ACHN (cell line): ENCODE measurements at places on chromosomes 1 and 21.

DNA sequence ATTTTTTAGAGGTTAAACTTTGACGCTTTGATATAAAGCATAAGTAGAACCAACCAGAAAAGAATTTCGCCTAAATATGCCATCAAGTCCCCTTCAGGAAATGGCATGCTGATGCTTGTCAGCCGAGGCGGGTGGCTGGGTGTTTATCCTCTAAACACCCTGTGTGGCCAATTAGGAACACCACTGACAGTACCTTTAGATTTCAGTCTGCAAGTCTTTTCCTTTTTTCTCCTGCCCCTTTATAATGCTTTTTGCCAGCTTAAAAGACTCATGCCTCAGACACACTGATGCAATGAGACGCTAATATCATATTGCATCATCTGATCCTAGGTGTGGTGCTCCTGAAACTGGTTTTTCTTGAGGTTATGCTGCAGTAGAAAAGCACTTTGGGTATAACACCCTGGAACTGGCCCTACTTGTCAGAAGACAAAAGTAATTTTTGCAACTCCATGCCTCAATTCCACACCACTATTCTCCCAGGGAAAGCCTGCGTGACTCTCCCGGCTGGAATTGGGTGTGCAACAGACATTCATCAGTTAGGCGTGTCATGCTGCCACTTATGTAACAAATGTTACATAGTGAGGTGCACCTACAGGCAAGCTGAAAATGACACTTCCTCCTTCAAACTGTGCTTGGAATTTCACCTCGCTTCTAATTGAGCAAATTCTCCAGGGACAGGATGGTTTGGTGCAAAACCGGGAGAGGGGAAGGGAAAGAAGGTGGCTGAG lies 2.0 kb upstream of the RCC2 start:
- DNase-seq: peak; percentile 10

GRCh38 chr1:4586611-4587160 lies 67.7 kb upstream of the AJAP1 start:
- no peak for DNase-seq

- DNase-seq: no peak
These were observed 52.5 kb downstream of the SH3BGR start for GRCh38 chr21:39504230-39504629.

DNA sequence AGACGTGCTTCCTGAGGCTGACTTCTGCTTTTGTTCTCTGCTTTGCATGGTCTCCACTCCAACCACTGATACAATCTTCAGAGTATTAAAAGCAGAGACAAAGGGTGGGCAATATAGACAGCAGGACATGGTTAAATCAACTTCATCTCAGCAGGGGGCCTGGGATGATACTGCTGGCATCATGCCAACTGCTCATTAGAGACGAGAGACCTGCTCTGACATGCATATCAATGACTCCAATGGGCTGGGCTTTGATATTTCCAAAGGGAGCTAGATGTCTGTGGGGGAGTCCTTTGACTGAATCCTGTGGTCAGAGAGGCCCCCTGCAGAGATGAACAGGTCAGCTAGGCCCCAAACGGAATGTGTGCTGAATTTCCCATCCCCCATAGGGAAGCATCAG lies 106.6 kb downstream of the ACTL8 start:
- peak; percentile 71 for DNase-seq

DNA sequence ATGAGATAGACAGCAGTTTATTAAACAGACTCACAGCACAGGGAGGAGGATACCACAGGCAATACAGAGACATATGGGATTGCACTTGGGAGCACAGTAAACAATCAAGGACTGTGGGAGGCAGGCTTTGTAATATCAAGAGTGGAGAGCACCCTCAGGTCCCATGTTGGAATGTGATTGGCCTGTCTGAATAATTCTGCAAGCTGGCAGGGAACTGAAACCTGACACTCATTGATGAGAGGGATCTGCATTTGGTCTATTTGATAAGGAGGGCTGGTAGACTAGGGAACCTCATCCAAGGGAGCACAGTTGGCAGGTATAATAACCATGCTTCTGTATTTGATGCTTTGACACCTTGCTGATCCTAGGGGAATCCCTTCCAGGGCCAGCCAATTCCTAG lies 69.9 kb upstream of the PRMT6 start:
- no peak for DNase-seq

DNA sequence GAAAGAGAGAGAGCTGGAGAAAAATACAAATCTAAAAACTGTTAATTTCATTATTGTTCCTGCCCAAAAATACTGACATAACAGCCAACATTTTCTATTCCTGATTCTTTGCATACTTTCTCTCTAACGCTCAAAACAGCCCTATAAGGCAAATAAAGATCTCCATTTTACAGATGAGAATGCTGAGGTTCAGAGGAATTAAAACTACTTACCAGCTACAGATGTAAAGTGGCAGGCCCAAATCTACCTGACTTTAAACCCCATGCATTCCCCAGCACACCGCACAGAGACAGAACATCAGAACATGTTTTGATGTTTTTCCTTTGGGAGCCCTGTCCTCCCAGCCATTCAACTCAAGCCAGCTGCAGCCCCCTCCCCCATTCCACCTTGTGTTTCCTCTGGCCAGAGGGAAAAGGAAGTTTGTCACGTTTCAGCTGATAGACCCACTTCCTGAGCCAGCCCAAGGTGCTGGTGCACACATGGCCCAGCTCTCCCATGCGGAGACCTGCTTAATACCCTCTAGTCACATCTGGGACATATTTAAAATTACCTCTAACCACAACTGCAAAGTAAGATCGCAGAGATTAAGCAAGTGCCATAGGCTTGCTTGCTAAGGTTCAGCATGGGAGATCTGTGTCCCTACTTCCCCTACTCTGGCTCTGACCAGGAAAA lies 133.1 kb upstream of the NFIA start:
- no peak for DNase-seq

GRCh38 chr1:220843481-220844011 lies 35.7 kb upstream of the HLX start:
- DNase-seq: no peak

GRCh38 chr1:31754397-31754796 lies 9.7 kb downstream of the ADGRB2 start:
- no peak for DNase-seq

- peak; percentile 36 for DNase-seq
These were observed 13.7 kb upstream of the RPL5 start for GRCh38 chr1:92817986-92818764.

DNA sequence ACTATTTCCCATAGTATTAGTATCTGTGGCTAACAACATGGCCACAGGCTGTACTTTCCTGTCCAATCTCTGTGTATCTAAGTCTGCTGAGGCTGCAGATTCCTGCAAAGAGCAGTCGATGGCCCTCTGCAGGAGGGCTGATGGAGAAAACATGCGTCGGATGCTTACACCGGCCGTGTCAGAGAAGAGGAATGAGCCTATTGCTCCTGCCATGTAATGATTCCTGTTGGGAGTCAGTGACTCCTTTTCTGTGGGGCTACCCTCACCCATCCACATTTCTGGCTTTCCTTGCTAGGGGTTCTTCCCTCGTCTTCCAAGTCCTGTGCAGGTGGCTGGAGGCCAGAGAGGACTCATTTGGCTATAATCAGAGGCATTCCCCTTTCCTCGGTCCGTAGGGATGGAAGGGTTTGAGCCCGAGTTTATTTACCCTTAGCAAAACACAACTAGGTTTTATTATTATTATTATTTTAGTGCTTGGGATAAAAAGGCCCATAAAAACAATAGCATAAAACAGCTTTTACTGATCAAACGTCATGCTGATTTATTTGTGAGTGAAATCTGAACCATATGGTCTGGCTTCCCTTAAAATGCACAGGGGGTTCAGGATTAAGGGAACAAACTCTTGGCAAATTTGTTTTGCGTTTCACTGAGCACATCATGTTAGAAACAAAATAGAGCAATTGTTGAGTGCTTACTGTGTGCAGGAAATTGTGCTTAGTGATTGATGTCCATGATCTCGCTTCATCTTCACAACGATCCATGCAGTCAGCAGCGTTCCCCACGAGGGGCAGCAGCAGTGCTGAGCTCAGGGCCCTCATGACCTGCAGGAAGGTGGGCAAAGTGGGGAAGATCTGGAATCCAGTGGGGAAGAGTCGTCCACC lies 70.8 kb downstream of the KIF26B start:
- no peak for DNase-seq

- no peak for DNase-seq
These were observed 49.1 kb upstream of the CTPS1 start for GRCh38 chr1:40930174-40930964.

DNA sequence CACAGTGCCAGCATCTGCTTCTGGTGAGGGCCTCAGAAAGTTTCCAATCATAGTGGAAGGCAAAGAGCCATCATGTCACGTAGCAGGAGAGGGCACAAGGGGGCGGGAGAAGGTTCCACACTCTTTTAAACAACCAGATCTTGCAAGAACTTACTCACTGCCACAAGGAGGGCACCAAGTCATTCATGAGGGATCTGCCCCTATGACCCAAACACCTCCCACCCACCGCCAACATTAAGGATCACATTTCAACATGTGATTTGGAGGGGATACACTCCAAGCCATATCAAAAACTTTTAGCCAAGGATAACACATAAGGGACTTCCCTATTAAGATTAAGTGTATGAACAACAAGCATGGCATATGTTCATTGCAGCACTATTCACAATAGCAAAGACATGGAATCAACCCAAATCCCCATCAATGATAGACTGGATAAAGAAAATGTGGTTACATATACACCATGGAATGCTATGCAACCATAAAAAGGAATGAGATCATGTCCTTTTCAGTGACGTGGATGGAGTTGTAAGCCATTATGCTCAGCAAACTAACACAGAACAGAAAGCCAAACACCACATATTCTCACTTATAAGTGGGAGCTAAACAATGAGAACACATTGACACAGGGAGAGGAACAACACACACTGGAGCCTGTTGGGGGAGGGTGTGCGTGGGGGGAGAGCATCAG lies 19.9 kb upstream of the SLC35F3 start:
- no peak for DNase-seq

DNA sequence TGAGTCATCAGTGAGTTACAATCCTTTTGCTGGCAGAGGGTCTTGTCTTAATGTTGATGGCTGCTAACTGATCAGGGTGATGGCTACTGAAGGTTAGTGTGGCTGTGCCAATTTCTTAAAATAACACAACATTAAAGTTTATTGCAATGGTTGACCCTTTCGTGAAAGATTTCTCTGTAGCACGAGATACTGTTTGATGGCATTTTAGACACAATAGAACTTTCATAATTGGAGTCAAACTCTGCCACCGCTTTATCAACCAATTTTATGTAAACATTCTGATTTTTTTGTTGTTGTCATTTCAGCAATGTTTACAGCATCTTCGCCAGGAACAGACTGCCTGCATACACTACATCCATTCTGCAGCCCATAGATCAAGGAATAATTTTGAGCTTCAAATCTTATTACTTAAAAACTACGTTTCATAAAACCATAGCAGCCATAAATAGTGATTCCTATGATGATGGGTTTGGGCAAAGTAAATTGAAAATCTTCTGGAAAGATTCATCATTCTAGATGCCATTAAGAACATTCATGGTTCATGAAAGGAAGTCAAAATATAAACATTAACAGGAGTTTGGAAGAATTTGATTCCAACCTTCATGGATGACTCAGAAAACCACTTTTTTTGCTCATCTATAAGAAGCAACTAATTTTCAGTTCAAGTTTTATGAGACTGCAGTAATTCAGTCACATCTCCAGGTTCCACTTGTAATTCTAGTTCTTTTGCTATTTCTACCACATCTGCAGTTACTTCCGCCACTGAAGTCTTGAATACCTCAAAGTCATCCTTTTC lies 85.9 kb downstream of the TYW3 start:
- DNase-seq: no peak

DNA sequence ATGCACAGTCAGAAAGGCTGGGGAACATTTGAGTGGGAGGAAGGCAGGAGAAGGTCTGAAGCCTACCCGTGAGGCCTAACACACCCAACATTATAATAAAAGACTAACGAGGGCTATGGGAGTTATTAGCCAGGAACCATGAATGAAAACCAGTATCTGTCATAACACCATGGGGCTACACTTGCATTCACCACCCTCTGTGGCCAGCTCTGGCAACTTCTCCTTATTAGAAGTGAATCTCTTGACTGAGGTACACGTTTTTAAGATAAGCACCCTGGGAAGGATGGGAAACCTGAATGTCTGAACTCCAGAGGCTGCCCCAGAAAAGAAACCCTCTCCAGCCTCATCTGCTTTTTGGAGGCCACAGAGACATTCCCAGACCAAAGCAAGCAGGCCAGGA lies 204.3 kb upstream of the RAB4A start:
- no peak for DNase-seq

DNA sequence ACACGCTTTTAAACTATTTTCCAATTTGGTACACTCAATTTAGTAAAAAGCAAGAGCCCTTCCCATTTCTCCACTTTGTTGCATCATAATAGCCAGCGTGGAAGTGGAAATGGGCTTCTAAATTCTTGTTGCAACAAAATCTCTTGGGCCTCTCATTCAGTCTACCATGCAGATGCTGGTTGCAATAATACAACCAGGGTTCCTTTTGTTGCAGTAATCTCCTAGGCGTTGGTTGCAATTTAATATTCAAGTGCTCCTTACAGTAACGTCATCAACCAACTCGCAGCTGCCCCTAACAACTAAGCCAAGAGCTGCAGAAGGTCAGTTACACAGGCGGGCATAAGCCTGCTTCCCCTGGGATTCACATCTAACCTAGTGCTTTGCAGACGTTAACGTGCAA lies 2.7 kb upstream of the HDGF start:
- DNase-seq: no peak

DNA sequence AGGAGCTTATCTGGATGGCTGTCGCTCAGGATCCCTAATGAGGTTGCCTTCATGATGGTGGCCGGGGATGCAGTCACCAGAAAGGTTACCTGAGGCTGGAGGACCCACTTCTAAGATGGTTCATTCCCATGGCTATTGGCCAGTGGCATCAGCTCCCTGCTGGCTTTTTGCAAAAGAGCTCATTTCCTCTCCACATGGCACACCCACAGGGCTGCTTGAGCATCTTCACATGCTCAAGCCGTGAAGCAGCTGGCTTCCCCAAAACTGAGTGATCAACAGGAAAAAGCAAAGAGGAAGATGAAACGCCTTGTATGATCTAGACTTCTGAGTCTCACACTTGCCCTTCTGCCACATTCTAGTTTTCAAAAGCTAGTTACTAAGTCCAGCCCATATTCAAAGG lies 124.6 kb upstream of the CXADR start:
- no peak for DNase-seq

GRCh38 chr1:111474106-111474505 lies 322 bp downstream of the C1orf162 start:
- DNase-seq: no peak

- no peak for DNase-seq
These were observed 142.5 kb downstream of the SYT2 start for GRCh38 chr1:202567738-202568137.
